Activated T-cell treated with anti-CD3 and anti-CD28 coated beads, Interleukin-2, amount 50 U/mL, for 1 hour (primary cell): ENCODE measurements at places on chromosomes 2 and 18.

GRCh38 chr2:239275847-239276831 is 124.7 kb downstream of the HDAC4 start:
- DNase-seq, result peak; percentile 19

DNA sequence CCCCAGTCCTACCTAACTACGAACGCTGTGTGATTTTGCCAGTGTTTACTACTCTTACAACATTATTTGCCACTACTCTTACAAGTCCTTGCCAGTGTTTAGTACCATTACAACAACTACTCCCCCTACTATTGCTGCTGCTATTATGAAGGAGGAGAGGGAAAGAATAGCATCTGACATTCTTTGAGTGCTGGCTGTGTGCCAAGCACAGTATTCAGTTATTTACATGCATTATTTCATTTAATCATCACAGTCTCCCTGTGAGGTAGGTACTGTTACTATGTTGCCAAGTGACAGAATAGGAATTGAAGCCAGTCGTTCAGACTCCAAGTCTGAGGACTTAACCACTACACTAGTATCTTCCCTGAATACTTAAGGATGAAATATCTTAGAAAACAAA is 185.9 kb upstream of the FOSL2 start:
- DNase-seq, result no peak

GRCh38 chr2:946073-946948 is 4.3 kb upstream of the SNTG2 start:
- no peak for DNase-seq

DNA sequence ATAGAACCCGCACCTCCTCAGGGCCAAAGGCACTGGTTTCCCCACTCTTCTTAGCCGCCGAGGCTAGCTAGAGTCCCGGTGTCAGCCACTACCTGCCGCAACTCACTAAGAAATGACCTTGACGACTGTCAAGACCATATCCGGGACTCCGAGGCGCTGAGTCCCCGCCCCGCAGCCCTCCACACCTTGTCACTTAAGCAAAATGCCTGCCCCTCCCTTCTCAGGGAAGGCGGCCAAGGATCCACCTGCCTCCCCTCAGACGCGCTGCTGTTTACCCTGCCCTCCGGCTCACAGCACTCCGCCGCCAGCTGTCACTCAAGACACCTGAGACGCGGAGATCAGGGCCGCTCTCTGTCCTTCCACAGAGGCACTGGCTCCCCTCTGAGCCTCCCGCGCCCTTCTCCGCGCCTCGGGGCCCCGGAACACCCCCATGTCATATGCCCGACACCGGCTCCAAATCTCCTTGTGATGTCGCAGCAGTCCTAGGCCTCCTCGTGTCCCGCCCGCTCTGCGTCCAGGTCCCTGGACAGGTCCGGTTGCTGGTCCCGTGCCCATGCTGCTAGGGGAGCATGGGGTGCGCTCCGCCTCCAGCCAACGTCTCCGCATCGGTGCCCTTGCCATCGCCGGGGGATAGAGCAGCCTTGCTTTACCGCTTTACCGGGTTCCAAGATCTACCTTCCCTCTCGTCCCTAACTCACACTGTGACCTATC is 32.5 kb upstream of the REG3G start:
- no peak for DNase-seq

- DNase-seq, result no peak
Observed at GRCh38 chr2:223093436-223094241, 41.6 kb downstream of the KCNE4 start.

GRCh38 chr18:8175501-8176061 is 433.7 kb upstream of the RAB12 start:
- DNase-seq, result no peak
